ENCODE measurements at places on chromosomes 7 and 10.

DNA sequence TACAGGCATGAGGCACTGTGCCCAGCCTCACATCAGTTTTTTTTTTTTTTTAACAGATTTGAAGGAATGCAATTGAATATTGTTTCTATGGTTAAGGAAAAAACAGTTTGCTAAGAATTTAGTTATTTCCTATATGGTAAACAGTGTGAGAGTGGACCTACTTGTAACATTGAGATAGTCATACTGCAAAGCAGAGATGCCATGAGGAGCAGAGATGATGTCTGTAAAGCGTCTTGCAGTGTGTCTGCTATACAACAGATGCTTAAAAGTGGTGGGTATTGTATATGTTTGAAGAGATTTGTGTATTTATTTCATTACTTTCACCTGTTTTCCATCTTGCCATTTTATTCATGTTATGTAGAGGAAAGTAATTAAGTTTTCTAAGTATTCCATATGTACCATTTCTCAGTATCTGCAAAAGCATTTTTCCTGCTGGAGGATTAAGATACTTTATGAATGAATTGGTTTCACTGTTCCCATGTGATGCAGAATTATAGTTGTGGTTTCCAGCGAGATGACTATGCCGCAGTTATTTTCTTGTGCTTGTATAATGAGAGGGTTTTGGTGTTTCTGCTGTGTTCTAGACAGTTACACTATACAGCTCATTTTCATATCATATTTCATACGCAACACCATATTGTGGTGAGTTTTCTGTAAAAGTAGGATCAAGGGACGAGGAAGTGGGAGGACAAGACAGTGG, 26.6 kb downstream of the TET1 start:
- no peak for DNase-seq

- no peak for DNase-seq
Observed at GRCh38 chr7:80977751-80978150, 58.9 kb upstream of the SEMA3C start.

- DNase-seq: no peak
Observed at GRCh38 chr7:141359740-141360415, 191.3 kb upstream of the AGK start.

DNA sequence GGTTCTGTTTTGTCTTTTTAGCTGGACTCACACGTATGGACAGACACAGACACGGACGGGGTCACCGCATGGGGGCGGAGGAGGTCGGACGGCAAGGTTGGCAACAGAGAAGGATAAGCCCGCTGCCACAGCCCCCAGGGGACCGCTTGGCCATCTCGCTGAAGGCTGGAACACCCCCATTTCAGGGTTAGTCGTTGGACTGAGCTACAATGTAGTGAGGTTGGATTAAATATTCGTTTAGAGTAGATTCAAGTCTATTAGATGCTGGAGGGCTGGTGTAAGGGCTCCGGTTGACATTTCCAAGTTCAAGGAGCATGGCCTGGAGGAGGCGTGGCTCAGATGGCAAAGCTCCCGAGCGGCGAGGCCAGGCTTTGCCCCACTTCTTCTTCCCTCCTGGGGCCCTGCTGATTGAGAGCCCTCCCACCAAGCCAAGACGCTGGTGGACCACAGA, 35.2 kb downstream of the PPIF start:
- no peak for DNase-seq

DNA sequence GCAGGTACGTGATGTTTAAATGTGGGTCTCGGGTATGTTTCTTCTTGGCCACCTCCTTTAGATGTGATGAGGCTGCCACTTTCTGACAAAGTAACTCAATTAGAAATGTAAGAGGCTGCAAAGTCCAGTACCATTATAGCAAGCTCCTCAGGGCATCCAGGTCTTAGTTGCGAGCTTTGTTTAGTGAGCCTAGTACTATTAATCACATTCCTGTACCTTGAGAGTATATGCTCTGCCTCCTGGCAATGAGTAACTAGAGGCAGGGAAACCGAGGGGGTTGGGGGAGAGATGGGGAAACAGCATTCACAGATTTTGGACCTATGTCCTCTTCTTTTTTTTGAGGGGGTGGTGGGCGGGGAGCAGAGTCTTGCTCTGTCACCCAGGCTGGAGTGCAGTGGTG, 131.8 kb downstream of the GFRA1 start:
- DNase-seq: no peak

DNA sequence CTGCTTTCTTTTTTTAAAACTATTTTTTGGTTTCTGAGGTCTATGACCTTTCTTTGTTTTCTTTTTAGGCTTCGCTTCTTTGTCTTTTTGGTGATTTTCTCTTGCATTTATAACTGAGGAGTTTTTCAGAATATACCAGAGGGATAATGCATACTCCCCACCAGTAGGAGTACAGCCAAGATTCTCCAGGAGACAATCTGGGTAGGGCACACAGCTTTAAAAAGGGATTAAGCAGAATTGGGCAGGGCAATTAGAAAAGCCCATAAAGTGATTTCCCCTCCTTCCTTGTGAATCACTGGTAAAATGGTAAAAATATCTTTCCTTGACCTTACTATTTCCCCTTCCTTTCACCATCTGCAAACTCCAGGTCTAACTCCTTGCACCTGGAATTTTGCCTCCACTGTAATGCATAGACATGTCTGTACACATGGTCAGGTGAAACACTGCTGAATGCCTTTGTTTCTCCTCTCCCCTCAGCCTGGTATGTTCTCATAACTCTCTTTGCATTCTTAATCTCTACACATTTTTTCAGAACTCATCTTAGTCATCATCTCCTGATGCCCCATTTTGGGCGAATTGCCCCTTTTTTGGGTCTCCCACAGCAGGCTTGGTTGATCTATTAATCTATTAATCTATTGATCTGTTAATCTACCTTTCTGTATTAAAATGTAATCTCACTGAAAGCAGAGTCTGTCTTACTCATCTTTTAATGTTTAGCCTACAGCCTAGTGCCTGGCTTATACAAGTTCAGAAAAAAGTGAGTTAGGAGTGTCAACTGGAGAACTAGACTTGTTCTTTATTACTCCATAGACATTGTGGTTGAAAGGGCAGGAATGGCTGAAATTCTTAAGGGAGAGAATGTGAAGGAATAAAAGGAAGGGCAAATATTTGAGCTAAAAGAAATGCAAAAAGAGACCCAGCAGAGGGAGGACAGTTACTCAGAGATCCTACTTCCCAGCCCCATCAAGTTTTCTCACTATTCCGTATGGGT, 64.6 kb downstream of the MDFIC start:
- DNase-seq: no peak

- DNase-seq: no peak
Observed at GRCh38 chr7:156174428-156174827, 362.2 kb upstream of the SHH start.

DNA sequence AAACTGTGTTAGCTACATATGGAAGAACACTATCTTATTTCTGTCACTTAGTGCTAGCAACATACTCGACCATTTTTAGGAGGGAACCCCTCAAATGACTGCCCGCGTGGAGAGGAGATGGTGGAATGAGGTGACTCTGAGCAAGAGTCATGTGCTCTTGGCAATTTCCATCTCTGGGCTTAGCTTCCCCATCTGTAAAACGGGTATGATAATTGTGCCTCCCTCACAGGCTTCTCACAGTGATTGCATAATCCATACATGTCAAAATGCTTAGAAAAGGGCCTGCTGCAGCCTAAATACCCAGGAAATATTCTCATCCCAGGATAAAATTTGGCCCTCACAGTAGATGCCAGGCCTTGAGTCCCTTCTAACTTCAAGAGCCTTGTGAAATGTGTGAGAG, 86.6 kb downstream of the WDFY4 start:
- no peak for DNase-seq

GRCh38 chr10:69703766-69704630, 74.0 kb downstream of the FAM241B start:
- no peak for DNase-seq

GRCh38 chr7:23014681-23015080, 751 bp upstream of the HYCC1 start:
- no peak for DNase-seq

DNA sequence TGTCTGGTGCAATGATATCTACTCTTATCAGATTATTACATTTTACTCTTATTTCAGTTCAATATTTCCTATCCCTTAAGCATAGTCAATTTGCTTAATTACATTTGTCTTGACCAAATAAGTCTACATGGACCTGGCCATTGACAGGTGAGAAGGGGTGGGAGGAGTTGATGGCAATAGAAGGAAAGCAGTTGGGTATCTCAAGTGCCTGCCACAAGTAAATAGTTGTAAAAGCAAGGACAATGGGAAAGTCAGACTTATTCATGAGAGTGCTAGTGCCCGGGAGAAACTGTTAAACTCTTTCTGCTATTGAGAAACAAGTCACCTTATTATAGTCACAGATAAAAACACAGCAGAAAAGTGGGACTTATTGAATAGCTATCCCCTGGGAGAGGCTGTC, 32.4 kb upstream of the HGF start:
- no peak for DNase-seq

DNA sequence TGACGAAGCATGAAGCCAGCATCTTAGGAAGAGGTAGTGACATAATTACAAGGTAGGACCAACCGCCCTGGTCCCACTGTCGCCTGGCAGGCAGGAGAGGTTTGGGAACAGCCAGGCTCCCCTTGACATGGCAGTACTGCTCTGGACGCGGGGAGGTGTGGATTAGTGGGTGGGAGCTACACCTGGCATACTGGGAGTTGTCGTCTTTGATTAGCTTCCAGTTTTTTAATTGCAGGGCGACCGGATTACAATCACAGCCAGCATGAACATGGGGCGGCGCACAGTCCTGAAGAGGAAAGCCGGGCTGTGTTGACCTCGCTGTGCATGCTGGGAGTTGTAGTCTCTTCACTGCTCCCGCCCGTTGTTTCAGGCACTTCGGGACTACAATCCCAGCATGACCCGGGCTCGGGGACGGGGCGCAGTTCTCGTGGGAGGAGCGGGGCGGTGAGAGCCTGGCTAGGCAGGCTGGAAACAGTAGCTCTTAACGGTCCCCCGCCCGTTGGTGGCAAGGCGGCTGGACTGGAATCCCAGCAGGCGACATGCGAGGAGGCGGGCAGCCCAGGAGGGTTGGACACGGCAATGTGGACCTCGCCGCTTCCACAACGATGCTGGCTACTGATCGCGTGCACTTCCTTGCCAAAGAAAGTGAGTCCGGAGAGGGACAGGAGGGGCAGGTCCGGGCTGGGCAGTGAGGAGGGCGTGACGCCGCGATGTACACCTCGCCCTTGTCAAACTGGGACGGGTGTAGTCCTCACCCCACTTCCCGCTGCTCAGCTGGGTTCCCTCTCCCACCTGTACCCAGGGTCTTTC, 98.0 kb upstream of the ZNF722 start:
- DNase-seq: peak; percentile 83

GRCh38 chr7:36690514-36691187, 33.6 kb downstream of the AOAH start:
- no peak for DNase-seq

GRCh38 chr10:36171953-36172940, 530.2 kb upstream of the FZD8 start:
- no peak for DNase-seq

GRCh38 chr7:121202125-121202524, 126.7 kb upstream of the WNT16 start:
- no peak for DNase-seq

GRCh38 chr10:97311111-97311626, 7.9 kb upstream of the FRAT1 start:
- no peak for DNase-seq

- DNase-seq: no peak
Observed at GRCh38 chr7:34471844-34472243, 186.2 kb upstream of the NPSR1 start.

DNA sequence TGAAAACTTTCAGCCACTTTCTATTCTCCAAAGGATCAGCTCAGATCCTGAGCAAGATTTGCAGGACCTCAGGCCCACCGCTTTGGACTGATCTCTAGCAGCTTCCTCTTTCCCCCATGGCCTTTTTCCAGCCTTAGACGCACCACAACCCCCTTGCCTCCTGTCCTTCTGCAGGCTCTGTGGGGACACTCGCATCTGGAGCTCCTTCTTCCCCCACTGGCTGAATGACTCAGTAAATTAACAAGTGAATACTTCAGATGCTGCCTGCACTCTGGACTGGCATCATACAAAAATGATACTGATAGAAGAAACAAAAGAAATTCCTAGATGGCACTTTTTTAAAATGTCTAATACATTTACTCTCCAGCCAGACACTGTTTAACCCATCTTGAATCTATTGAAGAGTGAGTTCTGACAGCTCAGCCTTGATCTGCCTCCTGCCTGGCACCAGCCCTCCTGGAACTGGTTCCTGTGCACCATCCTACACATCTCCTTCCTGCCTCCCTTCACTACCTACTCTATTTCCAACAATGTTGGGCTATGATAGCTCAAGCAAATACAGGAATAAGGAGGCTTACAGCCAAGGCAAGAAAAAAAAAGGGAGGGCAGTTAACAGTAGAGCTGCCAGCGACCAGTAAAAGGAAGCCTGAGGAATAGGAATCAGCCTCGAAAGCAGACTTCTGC, 3.3 kb downstream of the FRMPD2 start:
- DNase-seq: no peak

DNA sequence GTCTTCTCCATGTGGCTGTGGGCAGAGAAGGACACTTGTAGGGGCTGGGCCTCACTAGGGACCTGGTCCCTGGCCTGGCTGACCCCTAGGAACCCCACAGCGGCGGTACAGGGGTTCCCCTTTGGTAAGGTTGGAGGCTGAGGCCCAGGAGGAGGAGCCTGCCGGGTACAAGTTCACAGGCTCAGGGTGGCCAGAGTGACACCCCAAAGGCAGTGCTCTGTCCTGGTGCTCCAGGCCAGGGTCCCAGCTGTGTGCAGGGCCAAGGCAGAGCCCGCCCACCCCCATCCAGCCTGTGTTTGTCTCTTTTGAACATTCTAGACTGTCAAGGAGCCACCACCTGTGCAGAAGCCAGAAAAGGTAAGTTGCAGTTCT, 23.3 kb downstream of the ANTXRL start:
- DNase-seq: no peak

DNA sequence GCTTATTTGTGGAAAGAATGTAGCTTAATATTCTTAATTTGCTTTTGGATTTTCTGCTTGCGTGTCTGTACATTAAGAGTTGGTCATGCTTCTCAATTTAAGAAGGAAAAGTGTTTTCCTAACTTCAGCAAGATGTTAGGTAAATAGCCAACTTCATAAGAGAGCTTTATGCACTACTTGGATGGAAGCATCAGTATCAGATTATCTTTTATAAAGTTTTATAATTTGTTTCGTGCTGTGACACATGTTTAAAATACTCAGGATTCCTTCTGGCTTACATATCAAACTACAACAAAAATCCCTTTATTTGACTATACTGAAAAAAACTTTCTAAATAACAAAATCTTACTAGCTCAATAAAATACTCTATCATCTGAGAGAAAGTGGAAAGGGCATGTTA, 34.8 kb upstream of the AGR2 start:
- no peak for DNase-seq

Data from T follicular helper cell (primary cell).